Activated T-helper 17 cell treated with anti-CD3 and anti-CD28 coated beads, Interleukin-2, amount 50 U/mL, for 72 hours (primary cell): ENCODE measurements at places on chromosomes 11 and 22. TPM values are rescaled to one million over a fixed set of nuclear protein-coding genes. Genes with fewer than 3 reads are reported as not detected.

DNA sequence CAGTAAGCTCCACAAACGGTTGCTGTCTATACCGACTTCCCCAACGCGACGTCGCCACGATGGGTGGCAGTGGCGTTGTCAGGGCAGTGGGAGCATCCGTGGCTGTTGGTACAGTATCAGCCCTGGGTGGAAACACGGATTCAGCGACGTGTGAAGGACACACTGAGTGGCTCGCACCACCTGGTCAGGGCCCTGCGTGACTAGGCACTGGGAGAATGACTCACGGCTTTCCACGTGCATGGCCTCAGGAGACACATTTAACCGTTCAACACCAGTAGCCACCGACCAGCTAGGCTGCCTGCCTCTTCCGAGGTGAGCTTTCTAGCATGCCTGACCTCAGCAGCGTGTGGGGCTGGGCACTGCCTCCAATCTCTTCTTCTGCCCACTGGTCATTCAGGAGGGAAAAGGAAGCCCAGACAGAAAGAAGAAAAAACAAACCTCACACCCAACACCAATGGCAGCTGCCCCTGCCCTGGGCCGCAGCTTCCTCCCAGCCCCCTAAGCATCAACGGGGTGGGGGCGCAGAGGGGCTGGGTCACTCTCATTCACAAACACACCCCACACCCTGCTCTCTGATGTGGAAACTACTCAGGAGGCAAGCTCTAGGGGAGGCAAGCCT lies 59.0 kb downstream of the MYH9 start:
- peak overlapping the region; percentile 97 for H3K4me3 ChIP-seq
- peak; percentile 16 for ATAC-seq
- H3K4me1 ChIP-seq: peaks cover 59% of the 10 kb centered on the region
- peaks cover 100% of the 10 kb centered on the region for H3K36me3 ChIP-seq
- H3K27ac ChIP-seq: peak overlapping the region; percentile 98

DNA sequence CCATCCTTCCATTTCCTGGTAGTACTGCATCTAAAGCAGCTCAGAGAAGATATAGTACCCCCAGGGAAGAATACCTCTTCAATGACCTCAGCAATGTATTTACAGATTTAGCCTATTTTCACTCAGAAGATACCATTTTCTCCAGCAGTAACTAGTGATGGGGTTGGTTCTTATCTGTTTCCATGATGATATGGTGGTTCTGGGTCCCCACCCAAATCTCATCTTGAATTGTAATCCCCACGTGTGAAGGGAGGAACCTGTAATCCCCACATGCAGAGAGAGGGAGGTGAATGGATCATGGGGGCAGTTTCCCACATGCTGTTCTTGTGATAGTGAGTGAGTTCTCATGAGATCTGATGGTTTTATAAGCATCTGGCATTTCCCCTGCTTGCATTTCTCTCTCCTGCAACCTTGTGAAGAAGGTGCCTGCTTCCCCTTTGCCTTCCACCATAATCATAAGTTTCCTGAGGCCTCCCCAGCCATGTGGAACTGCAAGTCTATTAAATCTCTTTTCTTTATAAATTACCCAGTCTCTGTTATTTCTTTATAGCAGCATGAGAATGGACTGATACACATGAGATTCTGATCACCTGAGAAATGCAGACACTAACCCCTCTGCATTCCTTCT lies 139.2 kb downstream of the CCDC81 start:
- H3K4me3 ChIP-seq: no peak overlapping the region
- H3K36me3 ChIP-seq: no peaks in the 10 kb centered on the region
- H3K27ac ChIP-seq: no peak overlapping the region

DNA sequence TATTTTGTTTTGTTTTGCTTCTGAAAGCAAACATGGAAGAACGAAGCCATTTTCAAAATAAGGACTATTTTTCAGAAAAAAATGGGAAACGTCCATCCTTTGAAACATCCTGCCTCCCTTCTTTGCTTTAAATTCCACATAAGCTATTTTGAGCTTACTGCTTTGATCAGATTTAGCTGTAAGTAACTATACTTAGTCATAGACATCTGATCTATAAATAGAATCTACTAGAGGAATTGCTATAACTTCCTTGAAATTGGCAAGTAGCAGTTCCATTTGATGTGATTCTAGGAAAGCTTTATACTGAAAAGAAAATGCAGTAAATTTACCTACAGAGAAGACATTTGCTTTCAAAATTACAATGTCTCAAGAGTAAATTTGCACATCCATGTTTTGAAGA lies 305.8 kb downstream of the TTC28 start:
- no peaks in the 10 kb centered on the region for H3K36me3 ChIP-seq
- no peak overlapping the region for H3K4me3 ChIP-seq
- no peak for ATAC-seq
- H3K27ac ChIP-seq: no peak overlapping the region
- peaks cover 5% of the 10 kb centered on the region for H3K4me1 ChIP-seq

GRCh38 chr11:35390737-35391682 lies 28.3 kb downstream of the SLC1A2 start:
- H3K4me1 ChIP-seq: peaks cover 26% of the 10 kb centered on the region
- ATAC-seq: peak; percentile 92
- H3K27me3 ChIP-seq: peaks cover 4% of the 10 kb centered on the region

- H3K27ac ChIP-seq: no peak overlapping the region
- peaks cover 62% of the 10 kb centered on the region for H3K36me3 ChIP-seq
- H3K27me3 ChIP-seq: no peaks in the 10 kb centered on the region
- H3K4me1 ChIP-seq: no peaks in the 10 kb centered on the region
Measured at GRCh38 chr22:19136915-19137314, 5.8 kb downstream of the TSSK2 start.

DNA sequence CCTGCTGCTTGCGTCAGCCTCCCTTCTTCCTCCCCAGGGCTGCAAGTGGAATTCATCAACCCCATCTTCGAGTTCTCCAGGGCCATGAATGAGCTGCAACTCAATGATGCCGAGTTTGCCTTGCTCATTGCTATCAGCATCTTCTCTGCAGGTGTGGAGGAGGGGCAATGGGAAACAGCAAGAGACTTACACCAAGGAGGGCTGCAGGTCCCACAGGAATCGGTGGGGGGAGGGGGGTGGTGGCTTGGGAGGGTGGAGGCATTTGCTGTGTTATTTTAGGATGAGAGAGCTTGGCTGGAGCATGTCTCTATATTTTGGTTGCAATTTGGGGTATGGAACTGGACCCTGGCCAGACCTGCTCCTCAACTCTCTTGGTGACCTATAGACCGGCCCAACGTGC lies 2.1 kb upstream of the MADD start:
- H3K4me3 ChIP-seq: peak overlapping the region; percentile 86
- H3K4me1 ChIP-seq: peaks cover 31% of the 10 kb centered on the region
- ATAC-seq: no peak
- H3K27me3 ChIP-seq: no peaks in the 10 kb centered on the region
- peak overlapping the region; percentile 99 for H3K27ac ChIP-seq

DNA sequence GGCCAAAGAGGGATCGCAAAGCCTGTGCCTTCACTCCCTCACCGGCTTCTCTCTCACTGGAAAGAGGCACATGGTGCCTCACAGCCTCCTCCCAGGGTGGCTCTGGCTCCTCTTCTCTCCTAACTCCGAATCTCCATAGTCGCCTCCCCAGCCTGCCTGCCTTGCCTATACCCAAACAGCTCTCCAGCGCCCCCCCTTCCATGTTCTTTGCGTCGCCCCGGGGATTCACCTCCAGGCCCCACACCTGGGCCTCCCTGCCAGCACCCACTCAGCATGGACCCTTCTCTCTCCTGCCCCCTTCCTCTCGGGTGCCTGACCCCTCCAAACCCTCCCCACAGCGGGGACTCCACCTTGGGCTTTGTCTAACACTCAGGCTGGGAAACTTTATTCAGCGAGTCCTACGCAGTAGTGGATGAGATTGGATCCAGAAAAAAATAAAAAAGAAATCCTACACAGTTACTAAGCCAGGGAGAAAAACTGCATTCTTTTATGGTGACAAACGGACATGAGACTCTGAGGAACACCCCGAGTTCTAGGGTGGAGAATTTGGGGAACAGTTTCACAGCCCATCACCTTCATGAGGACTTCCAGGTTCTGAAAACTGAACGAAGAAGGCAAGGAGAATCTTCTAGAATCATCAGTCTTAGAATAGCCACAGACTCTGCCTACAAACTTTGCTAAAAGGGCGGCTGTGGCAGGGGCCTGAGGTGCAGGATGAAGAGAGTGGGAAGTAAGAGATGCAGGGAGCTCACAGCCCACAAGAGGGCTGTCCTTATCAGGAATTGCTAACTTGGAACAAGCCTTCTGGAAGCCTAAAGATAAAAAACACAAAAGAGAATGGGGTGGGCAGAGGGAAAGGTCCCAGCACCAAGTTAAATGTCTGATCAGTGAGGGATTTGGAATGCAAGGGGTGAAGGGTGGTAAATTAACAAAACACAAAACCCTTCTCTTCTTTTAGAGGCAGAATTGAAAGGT lies 5.3 kb downstream of the PPM1F start:
- H3K27me3 ChIP-seq: no peaks in the 10 kb centered on the region
- ATAC-seq: no peak
- H3K27ac ChIP-seq: peak overlapping the region; percentile 25
- no peak overlapping the region for H3K4me3 ChIP-seq
- H3K36me3 ChIP-seq: peaks cover 6% of the 10 kb centered on the region

DNA sequence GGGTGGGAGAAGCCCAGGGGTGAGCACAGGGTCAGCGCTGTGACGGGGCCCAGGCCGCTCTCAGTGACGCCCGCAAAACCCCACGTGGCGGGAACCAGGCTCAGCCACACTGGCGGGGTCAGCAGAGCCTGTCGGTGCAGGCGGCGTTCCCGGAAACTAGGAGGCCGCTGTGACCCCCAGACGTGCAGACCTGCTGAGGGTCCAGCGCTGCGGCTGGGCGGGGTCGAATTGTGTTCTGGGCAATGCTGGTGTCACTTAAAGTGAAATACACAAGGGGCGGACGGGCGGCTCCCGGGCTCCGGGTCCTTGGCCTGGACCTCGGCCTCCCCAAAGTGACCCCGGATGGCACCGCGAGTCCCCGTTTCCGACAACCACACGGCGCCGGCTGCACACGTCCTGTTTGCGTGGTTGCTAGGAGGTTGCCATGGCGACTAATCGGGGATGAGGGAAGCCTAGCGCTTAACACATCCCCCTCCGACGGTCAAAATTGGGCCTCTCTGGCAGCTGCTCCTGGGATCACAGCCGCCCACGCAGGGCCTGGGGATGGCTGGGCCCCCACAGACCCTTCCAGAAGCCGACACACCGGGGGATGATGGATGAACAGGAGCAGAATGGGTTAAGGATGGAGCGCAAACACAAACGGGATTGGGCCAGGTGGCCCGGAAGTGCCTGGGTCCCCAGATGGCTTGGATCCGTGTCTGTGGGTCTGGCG lies 81.7 kb upstream of the PRR5 start:
- H3K27me3 ChIP-seq: no peaks in the 10 kb centered on the region
- H3K4me1 ChIP-seq: no peaks in the 10 kb centered on the region
- ATAC-seq: peak; percentile 80

DNA sequence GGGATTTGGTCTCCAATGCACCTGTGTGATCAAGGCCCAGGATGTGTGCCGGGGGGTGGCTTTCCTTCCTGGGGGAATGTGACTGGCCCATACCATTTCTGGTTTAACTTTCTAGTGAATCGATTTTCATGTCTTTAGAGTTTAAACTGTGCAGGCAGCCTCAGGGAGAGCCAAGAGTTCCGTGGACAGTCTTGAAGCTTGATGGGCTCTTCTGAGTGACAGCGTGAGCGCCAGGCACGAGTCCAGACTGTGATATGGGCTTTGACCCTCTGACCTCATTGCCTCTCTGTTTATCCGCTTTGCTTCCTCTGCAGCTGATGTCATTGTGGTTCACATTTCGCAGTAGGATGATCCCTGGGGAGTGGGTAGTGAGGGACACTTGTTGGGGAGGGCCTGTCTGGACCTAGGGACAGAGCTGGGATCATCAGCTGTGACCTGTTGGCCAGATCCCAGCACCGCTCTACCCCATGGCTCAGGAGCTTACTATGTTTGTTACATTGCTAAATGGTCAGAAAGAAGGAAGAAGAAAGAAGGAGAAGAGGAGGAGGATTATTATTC lies 80.6 kb upstream of the CLDN5 start:
- H3K4me1 ChIP-seq: peaks cover 12% of the 10 kb centered on the region
- no peaks in the 10 kb centered on the region for H3K36me3 ChIP-seq
- ATAC-seq: no peak
- H3K27ac ChIP-seq: no peak overlapping the region
- H3K4me3 ChIP-seq: no peak overlapping the region

GRCh38 chr22:49137206-49137840 lies 690.4 kb downstream of the BRD1 start:
- ATAC-seq: no peak
- no peak overlapping the region for H3K27ac ChIP-seq
- no peak overlapping the region for H3K4me3 ChIP-seq
- H3K36me3 ChIP-seq: no peaks in the 10 kb centered on the region

GRCh38 chr11:2584812-2585565 lies 114.8 kb downstream of the KCNQ1OT1 start:
- no peaks in the 10 kb centered on the region for H3K4me1 ChIP-seq
- H3K27ac ChIP-seq: no peak overlapping the region
- no peak overlapping the region for H3K4me3 ChIP-seq
- no peaks in the 10 kb centered on the region for H3K27me3 ChIP-seq

DNA sequence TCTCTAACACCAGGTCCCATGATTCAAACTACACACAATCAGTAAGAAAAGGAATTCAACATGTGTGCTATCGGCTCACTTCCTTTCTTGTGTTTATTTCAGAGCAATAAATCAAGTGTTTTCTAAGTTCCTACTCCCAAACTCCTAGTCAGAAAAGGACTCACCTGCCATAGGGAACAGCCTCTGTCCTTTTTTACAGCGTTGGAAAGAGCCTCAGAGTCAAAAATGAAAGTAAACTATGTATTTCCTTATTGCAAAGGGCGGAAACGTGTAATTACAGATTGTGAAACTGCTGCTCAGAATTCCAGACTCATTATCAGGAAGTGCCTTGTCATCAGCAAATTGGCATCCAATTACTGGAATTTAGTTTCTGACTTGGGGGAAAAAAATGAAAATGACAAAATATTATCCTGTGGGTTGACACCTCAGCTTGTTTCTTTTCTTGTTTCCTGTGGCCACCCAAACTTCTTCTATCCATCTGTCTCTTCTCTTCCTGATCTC lies at the start of gene CASP4:
Gene CASP4, minus strand, starts transcription at position 220 of the 501 bp plus-strand sequence. Its CDS starts 49 bp downstream, at position 171.
- H3K4me3 ChIP-seq: peak within 1 kb of the TSS; percentile 93
- H3K4me1 ChIP-seq: peaks cover 29% of the 10 kb centered on the region
- H3K36me3 ChIP-seq: peaks cover 26% of the 10 kb centered on the region
- ATAC-seq: peak; percentile 75
- H3K27ac ChIP-seq: peak within 1 kb of the TSS; percentile 95

GRCh38 chr11:9493492-9493891 lies 32.7 kb downstream of the ZNF143 start:
- no peak overlapping the region for H3K4me3 ChIP-seq
- H3K27me3 ChIP-seq: no peaks in the 10 kb centered on the region
- peaks cover 93% of the 10 kb centered on the region for H3K36me3 ChIP-seq

Gene TMEM135
- 19.8 TPM for total RNA-seq

Gene GAL
- 1.6 TPM for total RNA-seq

Gene OR4C12
- total RNA-seq: not detected

Gene MFRP
- not detected for total RNA-seq

Gene PARVG
- total RNA-seq: 35.8 TPM

Gene DEPDC7
- total RNA-seq: 2.0 TPM

Gene CEP164
- 31.0 TPM for total RNA-seq

Gene PDE2A
- total RNA-seq: 3.6 TPM

Gene PNPLA2
- 39.3 TPM for total RNA-seq

Gene PLEKHA7
- 2.7 TPM for total RNA-seq
